ENCODE measurements at places on chromosomes 2 and 18.

DNA sequence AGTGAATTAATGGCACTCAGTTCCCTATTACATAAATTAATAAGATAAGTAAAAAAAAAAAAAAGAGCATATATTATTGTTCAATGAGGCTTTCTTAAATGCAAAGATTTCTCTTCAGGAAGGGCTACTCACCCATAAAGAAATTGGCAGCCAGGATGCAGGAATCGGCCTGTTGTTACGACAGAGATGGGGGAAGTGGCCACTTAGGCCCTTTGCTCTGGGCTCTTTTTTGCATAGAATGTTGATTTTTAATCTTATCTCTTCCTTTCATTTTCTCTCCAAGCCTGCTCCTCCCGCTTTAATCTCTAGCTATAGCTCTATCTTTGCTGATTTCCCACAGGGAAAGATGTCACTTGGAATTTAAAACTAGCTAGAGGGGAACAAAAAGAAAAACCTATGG, 391.8 kb upstream of the CRIM1 start:
- DNase-seq = no peak

DNA sequence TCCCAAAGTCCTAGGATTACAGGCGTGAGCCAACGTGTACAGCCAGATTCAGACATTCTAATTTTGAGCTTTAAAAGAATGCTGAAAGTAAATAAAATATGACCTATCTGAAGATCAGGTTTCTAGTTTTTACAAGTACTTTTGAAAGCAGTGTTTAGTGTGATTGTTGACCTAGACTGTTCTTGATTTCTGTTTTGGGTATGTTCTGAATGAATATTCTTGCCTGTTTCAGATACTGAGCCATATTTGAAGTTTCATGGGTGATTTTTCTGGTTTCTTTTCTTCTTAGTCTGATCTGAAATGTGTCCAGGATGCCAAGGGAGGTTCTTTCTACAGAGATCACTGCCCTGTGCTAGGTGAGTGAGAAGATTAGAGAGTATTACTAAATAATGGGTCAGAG, 37.2 kb downstream of the MIB1 start:
- DNase-seq = no peak

DNA sequence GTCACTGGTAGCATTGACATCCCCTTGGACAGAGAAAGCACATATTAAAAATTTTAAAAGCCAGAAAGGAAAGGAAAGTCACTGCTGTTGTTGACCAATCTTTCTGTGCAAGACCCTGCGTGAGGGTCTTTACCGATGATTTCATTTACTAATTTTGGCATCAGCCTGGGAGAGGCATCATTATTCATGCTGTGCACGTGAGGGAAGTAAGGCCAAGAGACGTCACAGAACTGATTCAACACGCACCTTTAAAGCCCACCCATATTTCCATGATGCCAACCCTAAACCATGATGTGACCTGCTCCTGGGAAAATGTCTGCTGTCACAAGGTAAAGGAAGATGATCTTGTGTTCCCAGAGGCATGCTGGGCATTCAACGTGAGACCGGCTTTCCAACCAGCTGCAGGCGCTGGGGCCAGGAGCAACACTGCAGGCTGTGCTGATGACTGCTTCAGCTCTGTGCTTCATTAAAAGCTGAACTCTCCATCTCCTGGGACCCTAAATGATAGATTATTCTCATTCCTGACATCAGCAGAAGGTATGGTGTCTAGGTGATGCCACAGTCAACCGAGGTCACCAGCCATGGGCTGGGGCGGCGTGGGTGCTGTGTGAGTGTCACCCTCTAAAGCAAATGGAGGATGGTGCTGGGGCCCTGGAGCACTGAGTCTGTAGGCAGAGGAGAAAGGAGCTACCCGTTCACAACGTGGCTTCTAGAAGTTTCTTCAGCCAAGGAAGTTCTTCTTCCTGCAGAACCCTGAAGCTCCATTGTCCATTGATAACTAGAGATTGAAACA, 53.9 kb downstream of the TMEM18 start:
- DNase-seq = no peak

GRCh38 chr2:19868701-19869580, 32.8 kb downstream of the TTC32 start:
- DNase-seq = no peak

GRCh38 chr18:9838144-9838877, 47.5 kb upstream of the TXNDC2 start:
- no peak for DNase-seq

- DNase-seq = no peak
These were observed 107.8 kb downstream of the METTL8 start for GRCh38 chr2:171325886-171326585.

DNA sequence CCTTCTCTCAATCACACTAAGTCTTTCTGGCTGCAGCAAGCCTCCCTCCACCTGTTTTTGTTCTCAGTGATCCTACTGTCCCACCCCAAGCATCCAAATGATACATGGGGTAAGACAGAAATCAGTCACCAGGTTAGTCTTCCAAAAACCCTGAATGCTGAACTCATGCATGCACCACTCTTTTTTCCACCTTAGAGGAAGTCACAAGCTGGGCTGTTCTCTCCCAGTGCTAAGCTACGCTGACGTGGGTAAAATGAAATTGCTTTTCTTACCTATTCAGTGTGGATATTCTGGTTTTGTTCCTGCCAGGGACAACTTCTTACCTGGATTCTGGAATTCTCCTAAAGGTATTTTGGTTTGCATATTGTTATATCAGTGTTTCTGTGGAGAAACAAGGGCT, 54.2 kb downstream of the LANCL1 start:
- no peak for DNase-seq

DNA sequence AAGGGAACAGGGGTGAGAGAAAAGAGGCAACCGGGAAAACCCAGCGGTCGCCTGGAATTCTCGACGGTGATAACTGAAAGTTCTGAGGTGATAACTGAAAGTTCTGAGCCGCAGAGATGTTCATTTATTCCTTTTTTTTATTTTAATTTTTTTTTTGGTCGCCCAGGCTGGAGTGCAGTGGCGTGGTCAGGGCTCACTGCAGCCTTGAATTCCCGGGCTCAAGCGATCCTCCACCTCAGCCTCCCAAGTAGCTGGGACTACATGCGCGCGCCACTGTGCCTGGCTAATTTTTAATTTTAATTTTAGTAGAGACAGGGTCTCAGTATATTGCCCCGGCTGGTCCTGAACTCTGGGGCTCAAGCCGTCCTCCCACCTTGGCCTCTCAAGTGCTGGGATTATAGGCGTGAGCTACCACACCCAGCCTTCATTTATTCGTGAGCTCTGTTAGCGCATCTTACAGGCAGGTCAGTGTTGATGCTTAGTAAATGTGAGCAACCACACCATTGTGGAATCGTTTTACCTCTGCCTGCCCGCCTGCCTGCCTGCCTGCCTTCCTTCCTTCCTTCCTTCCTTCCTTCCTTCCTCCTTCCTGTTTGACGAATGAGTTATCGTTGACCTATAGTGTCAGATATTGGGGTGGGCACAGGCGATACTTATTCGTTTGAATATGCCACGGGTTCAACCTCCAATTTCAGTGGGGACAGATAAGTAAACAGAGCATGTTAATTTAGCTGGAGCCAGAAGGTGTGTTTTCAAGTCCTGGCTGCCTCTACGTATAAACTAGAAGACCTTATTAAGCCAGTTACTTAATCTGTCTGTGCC, 557 bp upstream of the E2F6 start:
- DNase-seq = no peak

DNA sequence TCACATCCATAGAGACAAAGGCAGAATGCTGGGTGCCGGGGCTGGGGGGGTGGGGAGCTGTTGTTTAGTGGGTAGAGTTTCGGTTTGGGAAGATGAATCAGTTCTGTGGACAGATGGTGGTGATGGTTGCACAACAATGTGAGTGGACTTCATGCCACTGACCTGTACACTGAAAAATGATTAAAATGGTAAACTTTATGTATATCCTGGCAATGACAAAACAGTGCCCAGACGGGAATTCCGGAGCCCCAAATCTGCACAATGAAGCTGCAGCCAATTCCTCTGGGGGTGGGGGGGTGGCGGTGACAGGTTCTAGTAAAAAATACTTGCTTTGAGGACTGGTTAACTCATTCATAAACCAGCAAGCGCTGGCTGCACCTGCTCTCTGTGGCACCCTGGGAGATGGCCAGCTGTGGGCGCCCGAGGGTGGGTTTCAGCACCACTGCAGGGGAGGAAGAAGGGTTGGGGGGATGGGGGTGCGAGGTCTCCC, 81.8 kb upstream of the HPCAL1 start:
- no peak for DNase-seq

DNA sequence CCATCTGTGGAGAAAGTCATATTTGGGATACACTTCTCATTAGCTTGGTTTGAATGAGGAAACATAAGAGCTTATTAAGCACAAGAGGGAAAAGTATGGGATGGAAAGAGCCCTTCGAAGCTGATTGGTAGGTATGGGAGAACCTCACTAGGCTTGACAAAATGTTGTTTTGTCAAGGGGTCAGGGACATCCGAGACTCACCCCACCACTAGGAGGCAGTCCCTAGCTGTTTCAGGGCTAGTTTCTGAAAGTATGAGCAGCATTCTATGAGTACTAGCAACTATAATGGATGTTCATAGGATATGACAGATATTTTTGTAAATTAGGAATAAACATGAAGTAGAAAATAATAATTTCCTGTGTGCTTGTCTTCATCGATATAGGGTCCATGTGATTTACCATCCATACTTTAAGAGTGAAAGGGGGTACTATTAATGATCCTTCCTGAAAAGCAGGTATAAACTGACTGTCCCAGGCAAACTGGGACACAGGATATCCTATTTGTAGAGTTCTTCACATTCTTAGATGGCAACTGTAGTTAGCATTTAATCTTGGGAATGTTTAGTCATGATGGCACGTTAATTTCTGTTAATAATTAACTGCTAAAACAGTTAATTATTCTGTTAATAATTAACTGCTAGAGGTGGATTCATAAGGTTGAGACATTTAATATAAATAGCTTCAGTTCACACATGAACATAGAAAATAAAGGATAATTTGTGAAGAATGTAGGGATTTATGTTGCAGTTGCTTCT, 28.4 kb downstream of the OTX1 start:
- DNase-seq = no peak

DNA sequence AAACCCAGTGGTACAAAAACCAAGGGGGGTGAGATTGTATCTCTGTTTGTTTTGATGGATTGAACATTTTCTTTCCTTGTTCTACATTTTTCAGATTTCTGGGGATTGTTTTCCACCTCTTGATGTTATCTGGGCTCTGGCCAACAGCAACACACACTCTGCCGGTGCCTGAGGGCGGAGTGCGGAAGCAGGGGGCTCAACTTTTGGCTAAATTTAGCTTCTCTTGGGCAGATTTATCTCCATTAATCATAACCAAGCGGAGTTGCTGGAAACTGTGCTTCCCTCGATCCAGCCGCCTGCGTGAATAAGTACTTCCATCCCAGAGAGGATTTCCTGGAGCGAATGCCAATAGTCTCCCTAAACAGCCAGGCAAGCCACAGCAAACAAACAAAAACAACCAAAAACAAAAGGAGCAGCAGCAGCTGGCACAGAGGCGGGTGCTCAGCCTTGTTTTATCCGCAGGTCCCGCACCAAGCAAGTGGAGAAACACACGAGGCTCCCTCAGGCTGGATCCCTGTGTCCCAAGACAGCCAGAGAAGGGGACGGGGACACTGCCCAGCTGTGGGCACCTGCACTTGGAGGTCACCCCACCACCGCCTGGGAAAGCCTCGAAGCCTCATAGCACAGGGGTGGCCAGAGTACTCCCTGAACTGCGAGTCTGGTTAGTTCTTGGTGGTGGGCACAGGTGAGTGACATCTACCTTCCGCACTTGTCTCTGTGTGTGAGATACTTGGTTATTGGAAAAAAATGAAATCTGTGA, 143.4 kb downstream of the NDUFA10 start:
- no peak for DNase-seq

DNA sequence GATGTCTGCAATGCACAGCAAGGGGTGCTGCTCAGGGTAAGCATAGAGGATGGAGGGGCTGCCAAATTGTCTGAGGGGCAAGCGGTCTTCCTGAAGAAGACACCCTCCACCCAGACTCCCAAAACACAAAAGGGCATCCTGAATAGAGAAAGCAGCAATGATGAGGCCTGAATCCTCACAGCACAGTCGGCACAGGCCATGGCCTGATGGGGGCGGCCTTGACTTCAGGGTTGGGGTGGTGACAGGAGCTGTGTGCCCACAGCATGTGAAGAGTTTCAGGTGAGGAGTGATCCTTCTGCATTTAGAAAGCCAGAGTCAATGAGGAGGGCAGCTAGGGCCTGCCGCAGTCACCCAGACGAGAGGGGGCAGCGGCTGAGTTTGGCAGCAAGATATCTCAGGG, 159.4 kb downstream of the GALNT14 start:
- no peak for DNase-seq

DNA sequence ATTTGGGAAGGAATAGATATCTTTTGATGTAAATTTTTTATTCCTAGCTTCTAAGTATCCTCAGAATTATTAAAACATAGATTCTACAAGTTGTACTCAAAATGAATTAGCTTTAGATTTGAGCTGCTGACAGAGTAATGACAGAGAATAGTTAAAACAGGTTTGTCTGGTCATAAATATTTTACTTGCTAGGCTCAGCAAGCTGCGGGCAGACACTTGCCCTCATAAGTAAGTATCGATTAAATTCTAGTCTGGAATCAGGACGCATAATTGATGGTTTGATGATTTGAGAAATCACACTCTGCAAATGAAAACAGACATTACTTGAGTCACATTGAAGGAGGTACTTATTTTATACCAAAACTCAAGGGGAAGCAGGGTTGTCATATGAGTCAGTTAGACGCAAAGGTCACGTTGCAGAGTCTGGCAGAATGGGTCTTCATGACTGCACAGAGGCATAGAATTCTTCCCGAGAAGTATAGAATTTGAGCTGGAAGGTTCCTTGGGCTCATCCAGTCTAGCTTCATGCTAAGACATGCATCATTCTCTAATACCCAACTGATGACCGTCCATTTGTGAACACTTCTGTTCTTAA, 27.5 kb downstream of the ARL4C start:
- no peak for DNase-seq

DNA sequence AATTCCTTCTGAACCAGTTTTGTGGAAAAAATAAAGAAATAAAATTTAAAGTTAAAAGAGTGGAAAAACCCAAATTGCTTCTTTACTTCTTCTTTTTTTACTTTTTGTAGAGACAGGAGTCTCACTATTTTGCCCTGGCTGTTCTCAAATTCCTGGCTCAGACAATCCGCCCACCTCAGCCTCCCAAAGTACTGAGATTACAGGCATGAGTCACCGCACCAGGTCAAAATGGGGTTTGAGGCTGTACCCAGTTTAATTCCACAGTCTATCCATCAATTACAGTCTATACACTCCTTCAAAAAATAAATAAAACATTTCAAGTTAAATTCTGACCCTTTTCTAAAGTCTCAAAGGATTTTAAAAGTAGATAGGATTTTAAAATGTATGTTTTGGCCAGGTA, 120.3 kb downstream of the FAM161A start:
- no peak for DNase-seq

DNA sequence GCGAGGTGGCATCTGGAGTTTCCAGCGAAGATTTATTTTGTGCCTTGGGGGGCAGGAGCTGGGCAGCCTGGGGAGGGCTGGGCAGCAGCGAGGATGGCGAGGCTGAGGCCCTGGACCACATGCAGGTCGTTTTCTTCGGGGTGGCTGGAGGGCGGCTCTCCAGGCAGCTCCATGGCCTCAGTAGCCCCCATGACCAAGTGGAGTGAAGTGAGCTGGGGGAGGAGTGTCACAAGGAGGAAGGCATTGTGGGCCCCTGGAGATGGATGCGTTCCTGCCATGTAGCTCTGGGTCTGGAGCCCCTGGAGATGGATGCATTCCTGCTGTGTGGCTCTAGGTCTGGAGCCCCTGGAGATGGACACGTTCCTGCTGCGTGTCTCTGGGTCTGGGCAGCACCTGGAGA, 40.4 kb downstream of the SH3BP4 start:
- no peak for DNase-seq

GRCh38 chr2:231905026-231905425, 21.2 kb downstream of the NPPC start:
- DNase-seq = no peak

- no peak for DNase-seq
These were observed 33.7 kb downstream of the LCT start for GRCh38 chr2:135803278-135803677.

Data from frontal cortex (tissue), 4 donors.